CMK (cell line): ENCODE measurements at places on chromosomes 5 and 9.

GRCh38 chr9:81083854-81084512 is 605.4 kb downstream of the TLE1 start:
- DNase-seq: no peak

GRCh38 chr5:130295235-130295634 is 391.0 kb downstream of the CHSY3 start:
- DNase-seq: no peak

- DNase-seq: no peak
These were observed 81.2 kb downstream of the FRMD3 start for GRCh38 chr9:83457005-83457404.

- no peak for DNase-seq
These were observed 41.2 kb downstream of the FYB1 start for GRCh38 chr5:39178171-39178570.

- no peak for DNase-seq
These were observed 112.3 kb downstream of the DPYSL3 start for GRCh38 chr5:147397616-147398015.

- DNase-seq: no peak
These were observed 254.9 kb downstream of the FANCC start for GRCh38 chr9:95062596-95063065.

- no peak for DNase-seq
These were observed 15.7 kb downstream of the BDP1 start for GRCh38 chr5:71471193-71471592.

DNA sequence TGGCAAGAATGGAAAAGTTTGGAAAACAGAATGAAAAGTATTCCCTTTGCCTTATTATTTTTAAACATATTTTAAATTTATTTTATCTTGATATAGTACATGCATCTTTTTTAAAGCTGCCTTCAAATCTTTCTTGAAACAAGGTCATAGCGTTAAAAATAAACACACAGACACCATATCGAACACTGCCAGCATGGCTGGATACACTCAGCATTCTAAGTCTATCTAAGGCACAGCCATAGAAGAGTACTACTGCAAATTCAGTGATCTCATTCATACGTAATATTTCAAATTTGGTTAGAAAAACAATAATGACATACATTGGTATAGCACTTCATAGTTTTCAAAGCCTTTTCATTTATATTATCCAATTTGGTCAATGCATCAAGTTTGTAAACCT is 57.5 kb downstream of the EPB41L4B start:
- no peak for DNase-seq

DNA sequence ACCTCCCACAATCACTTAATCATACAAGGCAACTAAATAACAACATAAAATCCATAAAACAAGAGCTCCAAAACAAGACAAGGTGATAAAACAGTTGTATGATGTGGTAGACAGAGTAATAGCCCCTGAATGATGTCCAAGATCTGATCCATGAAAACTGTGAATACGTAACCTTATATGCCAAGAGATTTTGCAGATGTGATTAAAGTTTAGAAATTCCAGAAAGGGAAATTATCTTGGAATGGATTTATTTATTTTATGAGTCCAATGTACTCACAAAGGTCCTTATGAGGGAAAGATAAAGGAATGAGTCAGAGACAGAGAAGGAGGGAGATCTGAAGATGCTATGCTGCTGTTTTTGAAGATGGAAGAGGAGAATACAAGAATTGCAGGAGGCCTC is 1775.7 kb upstream of the C9orf72 start:
- DNase-seq: no peak

DNA sequence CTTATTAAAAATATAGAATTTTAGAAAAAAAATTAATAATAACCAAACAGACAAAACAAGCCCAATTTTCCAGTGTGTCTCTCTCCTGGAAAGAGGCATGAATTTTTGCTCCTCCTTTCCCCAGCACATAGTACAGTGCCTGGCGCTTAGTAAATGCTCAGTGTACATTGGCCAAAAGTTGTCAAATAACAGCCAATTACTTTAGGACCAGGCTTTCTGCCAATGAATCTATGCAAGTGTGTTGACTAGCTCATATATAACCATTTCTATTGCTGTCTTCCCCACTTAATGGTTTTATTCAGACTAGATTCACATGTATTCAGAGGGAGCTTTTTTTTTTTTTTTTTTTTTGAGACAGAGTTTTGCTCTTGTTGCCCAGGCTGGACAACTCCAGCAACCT is 120.1 kb upstream of the CD180 start:
- DNase-seq: no peak

DNA sequence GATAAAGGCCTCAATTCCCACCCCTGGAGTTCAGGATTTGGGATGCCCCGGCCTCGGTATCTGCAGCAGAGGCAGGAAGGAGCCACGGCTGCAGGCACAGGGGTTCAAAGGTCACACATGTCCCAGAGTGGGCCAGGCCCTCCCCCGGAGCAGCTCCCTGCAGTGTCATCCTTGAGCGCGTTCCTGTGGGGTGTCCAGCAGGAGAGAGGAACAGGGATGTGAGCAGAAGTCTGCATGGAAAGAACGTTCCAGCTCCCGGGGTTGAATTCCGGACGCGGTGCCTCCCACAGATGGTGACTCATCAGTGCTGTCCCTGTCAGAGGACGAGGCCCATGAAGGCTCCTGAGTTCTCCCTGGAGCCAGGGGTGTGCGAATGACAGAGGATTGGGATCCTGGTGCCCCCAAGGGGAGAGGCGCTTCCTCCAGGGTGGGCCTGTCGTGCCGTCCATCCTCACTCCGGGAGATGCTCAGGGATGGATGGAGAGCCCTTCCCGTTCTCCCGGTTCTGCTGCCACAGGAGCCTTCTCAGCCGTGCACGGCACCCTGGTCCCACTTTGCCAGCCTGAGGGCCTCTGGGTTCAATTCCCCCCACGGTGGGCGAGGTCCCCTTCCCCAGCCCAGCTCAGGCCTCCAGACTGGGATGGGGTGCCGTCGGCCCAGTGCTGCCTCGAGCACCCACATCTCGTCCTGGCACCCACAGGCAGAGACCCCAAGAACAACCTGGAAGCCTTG is 3.1 kb downstream of the LCN1 start:
- DNase-seq: no peak

GRCh38 chr5:9927521-9927997 is 297.4 kb upstream of the TAS2R1 start:
- no peak for DNase-seq

DNA sequence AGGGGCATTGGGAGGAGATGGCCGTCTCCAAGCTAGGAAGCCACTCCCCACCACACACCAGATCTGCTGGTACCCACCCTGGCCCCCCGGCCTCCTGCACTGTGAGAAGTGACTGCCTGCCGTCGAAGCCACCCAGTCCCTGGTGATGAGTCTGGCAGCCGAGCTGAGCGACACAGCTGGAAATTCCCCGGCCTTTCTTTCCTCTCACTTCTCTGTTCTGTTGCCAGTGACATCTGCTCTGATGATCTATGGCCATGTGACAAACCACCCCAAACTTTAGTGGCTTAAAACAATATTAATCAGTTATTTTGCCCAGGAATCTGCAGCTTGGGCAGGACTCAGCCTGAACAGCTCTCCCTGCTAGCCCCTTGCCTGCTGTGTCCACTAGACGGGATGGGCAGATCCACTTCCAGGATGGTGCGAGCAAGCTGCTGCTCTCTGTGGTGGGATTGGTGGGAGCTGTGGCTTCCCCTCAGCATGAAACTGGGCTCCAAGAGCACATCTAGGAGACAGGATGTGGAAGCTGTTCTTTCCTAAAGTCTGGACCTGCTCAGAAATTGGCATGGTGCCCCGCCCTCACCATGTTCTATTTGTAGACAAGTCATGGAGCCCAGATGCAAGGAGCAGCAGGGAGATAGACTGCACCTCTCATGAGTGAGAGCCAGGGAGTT is 211.2 kb downstream of the GADD45G start:
- no peak for DNase-seq

DNA sequence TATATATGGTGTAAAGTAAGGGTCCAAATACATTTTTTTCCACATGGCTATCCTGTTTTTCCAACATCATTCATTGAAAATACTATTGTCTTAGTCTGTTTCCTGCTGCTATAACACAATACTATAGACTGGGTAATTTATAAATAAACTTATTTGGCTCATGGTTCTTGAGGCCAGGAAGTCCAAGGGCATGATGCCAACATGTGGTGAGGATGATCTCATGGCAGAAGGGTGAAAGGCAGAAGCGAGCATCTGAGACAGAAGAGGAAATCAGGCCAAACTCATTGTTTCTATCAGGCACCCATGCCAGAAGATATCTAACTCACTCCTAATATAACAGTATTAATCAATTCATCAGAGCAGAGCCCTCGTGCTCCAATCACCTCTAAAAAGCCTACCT is 42.6 kb downstream of the ANKRD55 start:
- no peak for DNase-seq

GRCh38 chr5:167346461-167346860 is 945.0 kb upstream of the WWC1 start:
- DNase-seq: no peak

DNA sequence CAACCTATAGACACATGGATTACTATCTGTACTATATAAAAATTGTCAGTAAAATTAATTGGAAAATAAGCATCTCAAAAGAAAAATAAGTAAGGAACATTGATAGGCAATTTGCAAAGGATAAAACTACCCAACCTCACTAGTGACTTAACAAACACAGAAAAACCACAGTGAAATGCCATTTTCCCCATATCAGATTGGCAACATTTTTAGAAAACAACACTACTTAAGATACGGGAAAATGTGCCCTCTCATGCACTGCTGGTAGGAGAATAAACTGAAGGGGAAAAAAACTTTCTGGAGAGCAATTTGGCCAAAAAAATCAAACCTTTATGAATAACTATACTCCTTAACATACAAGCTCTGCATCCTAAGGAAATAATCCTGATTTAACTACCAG is 254.0 kb downstream of the DEPDC1B start:
- no peak for DNase-seq

- no peak for DNase-seq
These were observed 2.9 kb downstream of the SEMA6A start for GRCh38 chr5:116571568-116572349.

GRCh38 chr9:113598883-113599282 is 135.4 kb downstream of the RGS3 start:
- no peak for DNase-seq

GRCh38 chr5:76401801-76402250 is 1.3 kb upstream of the IQGAP2 start:
- DNase-seq: no peak

- DNase-seq: no peak
These were observed 564 bp downstream of the SLC25A25 start for GRCh38 chr9:128068386-128069205.

- no peak for DNase-seq
These were observed 146.6 kb downstream of the RAPGEF6 start for GRCh38 chr5:131488463-131488862.

DNA sequence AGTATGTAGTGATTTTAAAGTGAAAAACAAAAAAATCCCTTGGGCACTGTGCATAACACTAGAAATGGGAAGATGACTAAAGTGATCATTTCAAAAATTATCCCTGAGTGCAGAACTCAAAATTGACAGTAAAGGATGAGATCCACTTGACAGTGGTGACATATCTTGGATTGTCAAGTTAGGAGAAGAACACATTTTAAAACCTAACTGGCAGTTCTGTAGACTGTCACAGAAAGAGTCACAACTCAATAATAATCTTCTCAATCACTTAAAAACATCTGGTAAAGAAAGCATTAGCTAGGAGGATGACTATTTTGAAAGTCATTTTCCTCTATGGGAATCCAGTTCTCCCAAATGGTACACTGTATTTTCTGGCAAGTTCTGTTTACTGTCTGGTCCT is 127.1 kb downstream of the PIP5K1B start:
- DNase-seq: no peak

DNA sequence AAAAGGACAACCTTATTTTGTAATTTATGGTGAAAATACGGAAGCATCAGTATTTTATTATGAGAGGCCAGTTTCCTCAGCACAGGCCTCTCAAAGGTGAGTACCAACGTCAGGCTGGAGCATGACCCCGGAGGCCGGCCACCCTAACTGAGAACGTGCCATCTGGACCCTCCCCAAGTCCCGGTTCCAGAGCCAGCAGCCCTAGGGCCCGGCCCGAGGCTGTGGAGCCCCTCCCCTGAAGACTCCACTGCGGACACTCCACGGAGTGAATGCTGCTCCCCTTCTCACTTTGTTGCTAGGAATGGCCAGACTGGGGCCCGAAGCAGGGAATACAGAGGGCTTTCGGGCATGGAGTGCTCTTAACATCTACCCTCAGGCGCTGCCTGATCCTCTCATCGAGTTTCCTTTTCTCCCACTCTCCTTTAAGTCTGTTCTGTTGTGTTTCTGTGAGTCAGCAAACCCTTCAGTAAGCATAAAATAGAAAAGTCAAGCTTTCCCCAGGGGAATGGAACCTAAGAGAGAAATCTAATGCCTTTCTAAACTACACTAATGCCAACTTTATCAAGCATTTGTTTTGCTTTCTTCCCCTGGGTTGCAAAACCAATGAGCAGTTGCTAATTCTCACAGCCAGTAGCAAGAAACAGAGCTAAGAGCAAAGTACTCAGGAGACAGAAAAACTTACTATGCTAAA is 4.5 kb downstream of the BRD9 start:
- DNase-seq: no peak

- DNase-seq: no peak
These were observed 11.7 kb upstream of the OR5C1 start for GRCh38 chr9:122777052-122777451.

GRCh38 chr5:125257057-125257972 is 510.9 kb upstream of the ZNF608 start:
- DNase-seq: no peak

- no peak for DNase-seq
These were observed 33.3 kb downstream of the KCTD16 start for GRCh38 chr5:144203750-144204596.

DNA sequence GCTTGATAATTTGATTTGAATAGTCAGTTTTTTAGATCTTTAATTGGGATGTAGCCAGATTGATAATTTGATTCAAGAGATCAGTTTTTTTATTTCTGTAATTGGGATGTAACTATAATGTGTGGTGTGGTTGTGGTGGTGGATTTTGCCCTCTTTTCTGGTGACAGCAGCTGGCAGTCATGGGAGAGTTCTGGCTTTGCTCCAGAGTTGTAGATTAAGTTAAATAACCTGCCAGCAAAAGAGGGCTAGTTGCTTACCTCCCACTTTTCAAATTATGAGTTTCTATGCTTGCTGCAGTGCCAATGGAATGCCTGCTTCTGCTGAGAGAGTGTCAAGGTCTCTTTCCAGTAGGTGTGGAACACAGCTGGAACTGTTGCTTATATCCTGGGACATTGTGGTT is 315.1 kb downstream of the CCDC171 start:
- no peak for DNase-seq

GRCh38 chr5:143435210-143435657 is 31.7 kb upstream of the NR3C1 start:
- no peak for DNase-seq
